ENCODE measurements at places on chromosomes 11 and 22. TPM values are rescaled to one million over a fixed set of nuclear protein-coding genes. Genes with fewer than 3 reads are reported as not detected.

DNA sequence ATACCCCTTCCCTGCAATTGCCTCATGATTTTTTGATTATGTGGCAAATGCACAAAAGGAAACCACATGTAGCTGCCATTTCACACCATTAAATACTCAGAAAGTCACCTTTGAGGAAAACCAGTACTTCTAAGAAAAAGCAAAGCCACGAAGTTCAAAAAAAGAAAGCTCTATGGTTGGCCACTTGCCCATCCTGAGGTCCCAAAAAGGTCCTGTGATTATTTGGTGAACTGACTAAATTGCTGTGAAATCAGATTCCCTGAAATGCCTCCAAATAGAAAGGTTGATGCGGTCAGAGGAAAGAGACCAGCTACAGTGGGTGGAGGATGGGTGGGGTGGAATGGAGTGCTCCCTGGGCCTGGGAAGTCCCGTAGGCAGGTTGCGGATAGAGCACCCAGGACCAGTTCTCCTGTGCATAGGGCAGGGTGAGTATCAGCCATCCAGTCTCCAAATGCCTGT is 26.9 kb downstream of the MRPL16 start:
- DNase-seq: no peak

GRCh38 chr11:97772705-97773104 is 1248.0 kb upstream of the CNTN5 start:
- DNase-seq: no peak

DNA sequence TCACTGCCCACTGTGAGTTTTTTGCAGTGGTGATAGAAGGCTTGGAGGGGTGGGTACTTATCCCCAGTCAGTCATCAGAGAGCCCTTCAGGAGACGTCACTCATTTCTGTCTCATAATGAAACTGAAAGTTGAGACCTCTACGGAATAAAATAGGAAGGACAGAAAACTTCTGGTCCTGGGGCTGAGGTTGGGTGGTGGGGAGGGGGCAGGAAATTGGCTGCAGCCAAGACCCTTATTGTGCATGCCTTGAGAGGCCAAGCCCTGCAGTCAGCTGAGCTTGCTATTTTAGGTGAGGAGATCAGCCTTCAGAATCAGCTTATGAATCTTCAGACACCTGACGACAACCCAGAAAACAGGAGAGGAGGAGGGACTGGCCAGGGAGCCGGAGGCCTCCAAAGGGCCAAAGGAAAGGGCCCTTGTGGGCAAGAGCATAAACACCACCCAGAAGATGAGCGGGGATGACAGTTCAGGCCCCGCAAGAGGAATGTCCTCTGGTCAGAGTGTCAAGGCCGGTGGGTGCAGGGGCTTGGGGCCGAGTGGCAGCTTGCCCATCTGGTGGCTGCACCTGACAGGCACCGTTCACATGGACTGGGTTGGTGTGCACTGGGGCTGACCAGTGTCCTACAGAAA is 17.9 kb upstream of the ADA2 start:
- no peak for DNase-seq

GRCh38 chr11:69962152-69962551 is 116.0 kb upstream of the ANO1 start:
- DNase-seq: no peak

GRCh38 chr22:33841281-33842005 is 78.8 kb downstream of the LARGE1 start:
- no peak for DNase-seq

DNA sequence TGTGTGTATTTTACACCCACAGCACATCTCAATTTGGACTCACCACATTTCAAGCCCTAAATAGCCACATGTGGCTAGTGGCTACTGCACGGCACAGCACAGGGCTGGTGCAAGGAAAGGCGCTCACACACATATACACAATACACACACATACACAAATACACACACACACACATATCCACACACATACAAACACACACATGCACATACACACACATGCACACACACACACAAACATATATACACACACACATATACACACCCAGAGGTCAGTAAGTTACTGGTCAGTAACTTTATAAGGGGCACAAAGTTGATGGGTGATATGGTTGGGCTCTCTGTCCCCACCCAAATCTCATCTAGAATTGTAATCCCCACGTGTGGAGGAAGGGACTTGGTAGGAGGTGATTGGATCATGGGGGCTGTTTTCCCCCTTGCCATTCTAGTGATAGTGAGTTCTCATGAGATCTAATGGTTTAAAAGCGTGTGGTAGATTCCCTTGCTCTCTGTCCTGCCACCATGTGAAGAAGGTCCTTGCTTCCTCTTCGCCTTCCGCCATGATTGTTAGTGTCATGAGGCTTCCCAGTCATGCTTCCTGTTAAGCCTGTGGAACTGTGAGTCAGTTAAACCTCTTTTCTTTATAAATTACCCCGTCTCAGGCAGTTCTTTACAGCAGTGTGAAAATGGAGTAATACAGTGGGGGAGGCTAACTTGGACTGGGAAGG is 37.6 kb upstream of the DKK3 start:
- no peak for DNase-seq

DNA sequence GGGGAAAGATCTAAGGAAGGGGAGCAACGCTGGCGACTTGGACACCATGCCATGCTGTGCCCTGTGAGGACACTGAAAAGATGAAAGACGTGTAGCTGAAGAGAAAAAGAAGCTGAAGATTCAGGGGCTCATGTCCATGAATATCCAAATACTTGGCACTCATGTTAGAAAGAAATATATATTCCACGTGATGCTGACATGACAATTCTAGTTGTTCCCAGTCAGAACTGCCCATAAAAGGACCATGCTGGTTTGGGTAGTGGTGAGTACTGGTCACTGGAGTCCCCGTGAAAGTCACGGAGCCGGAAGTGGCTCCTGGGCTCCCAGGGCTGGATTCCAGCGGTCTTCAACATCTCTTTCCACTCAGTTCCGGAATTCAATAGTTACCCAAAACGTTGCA is 9.9 kb downstream of the MS4A15 start:
- DNase-seq: no peak

- DNase-seq: peak; percentile 84
Measured at GRCh38 chr11:2301631-2302305, at the start of the genes C11orf21 and TSPAN32. C11orf21 (minus strand) TSS chr11:2301918; CDS start chr11:2301808, 110 bp downstream. TSPAN32 (plus strand) TSS chr11:2302013; CDS start chr11:2302150, 137 bp downstream.

DNA sequence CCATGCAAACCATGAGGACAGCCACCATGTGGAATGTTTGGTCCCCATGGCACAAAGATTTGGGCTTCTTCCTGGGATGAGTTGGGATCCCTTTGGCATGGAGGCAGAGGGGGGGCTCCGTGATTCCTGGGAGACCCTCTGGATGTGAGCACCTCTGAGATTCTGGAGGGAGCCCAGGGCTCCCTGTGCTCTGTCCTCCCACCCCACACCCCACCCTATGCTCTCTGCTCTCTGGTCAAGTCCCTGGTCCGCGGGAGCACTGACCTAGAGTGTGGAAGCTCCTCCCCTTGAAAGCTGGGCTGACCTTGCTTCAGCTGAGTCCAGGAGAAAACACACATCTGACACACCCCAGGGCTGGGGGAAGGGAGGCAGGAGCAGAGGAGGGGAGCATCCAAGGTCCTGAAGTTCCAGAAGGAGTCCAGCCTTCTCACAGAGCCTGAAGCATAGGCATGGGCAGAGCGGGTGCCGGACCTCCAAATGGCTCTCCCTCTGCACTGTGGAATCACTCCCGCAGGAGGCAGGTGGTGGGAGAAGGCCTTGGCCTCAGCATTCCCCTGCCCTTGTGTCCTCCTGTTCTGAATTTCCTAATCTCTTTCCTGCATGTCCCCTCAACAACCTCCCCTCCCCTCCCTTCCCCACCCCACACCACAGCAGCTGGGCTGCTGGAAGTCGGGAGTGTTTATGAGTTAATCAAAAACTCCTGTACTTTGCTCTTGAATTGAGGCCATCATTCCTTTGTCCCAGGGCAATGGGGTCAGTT is 25.7 kb upstream of the OAF start:
- peak; percentile 71 for DNase-seq

GRCh38 chr22:50710886-50711285 is 27.1 kb upstream of the ACR start:
- DNase-seq: peak; percentile 30

OR10G6 gene
- not detected for total RNA-seq

MPPED1 gene
- not detected for total RNA-seq

PISD gene
- total RNA-seq: 18.7 TPM

ZNF202 gene
- total RNA-seq: 4.1 TPM

C11orf86 gene
- total RNA-seq: not detected

RAB3IL1 gene
- 12.5 TPM for total RNA-seq

BDNF gene
- not detected for total RNA-seq

ANKK1 gene
- not detected for total RNA-seq

TMA7B gene
- total RNA-seq: not detected

Measured in right cardiac atrium (tissue), 5 donors.